ENCODE measurements at places on chromosomes 1 and 21.

GRCh38 chr1:7771823-7772299 is 765 bp downstream of the VAMP3 start:
- DNase-seq, result no peak

- no peak for DNase-seq
Observed at GRCh38 chr1:240254006-240254405, 162.3 kb downstream of the FMN2 start.

- DNase-seq, result no peak
Observed at GRCh38 chr21:19998453-19998852, 999.8 kb upstream of the NCAM2 start.

DNA sequence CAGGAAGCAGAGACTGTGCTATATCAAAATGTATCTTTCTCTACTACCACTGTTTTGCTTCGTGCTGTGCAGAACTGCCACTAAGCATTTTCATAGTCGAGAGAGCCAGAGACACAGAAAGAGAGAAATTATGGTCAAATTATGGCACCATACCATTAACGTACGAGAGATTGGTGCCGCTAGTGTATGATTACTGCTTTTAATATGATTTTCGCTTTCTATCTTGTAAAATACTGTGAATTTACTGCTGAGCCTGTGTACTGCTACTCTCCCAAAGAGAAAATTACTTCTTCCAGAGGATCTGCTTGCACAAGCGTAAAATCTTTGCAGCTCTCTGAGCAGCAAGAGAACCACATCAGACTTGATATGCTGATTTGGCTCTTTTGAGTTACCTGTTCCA is 71.1 kb upstream of the ZNF281 start:
- no peak for DNase-seq

- DNase-seq, result no peak
Observed at GRCh38 chr1:18651713-18652112, 21.1 kb downstream of the PAX7 start.

- no peak for DNase-seq
Observed at GRCh38 chr1:77413541-77414335, 131.9 kb downstream of the AK5 start.

DNA sequence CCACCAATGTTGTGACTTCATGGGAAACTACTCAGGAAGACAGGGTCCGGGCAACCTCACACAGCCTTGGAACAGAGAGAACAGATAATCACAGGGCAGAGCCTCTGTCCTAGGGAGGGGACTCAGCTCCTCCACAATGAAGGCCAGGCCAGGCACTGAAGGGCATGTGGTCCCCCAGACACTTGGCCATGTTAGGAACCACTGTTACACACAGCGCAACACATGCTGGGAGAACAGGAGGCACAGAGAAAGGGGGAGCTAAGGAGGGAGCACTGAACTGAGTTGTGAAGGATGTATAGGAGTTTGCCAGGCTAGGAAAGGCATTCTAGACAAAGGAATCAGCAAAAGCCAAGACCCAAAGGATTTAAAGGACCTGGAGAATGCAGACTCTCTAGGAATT is 127.6 kb downstream of the DMRTB1 start:
- DNase-seq, result no peak

DNA sequence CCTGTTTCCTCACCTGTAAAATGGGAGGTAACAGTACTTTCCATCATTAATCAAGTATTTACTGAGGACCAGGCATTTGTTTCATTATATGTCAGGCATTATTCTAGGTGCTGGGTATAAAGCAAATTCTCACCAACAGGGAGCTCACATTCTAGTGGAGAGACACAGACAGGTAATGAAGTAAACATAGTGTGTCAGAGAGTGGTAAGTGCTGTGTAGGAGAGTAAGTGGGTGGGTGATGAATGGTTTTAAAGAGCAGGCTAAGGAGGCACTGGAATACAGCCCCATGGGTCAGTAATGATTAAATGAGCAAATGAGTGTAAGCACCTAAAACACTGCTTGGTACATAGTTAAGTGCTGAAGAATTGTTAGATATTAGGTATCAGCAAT is 60.4 kb downstream of the DNTTIP2 start:
- no peak for DNase-seq

DNA sequence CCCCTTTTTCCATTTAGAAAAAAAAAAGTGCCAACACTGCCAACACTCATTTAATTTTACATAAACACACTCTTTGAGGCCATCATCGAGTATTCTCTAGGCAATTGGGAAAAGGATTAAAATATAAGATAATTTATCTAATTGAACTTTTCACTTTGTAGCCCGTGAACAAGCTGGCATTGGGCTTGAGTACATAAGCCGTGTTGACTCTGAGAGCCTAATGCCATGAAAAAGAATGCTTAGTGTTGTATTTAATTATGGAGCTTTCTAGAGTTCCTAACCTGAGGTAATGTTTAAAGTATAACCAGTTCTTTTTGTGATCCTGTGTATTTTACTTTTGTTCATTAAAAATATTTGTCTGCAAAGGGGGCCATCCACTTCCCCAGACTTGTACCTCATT is 193.8 kb downstream of the LYPLAL1 start:
- DNase-seq, result no peak

GRCh38 chr1:231091831-231092301 is 51.8 kb upstream of the FAM89A start:
- DNase-seq, result peak; percentile 55

DNA sequence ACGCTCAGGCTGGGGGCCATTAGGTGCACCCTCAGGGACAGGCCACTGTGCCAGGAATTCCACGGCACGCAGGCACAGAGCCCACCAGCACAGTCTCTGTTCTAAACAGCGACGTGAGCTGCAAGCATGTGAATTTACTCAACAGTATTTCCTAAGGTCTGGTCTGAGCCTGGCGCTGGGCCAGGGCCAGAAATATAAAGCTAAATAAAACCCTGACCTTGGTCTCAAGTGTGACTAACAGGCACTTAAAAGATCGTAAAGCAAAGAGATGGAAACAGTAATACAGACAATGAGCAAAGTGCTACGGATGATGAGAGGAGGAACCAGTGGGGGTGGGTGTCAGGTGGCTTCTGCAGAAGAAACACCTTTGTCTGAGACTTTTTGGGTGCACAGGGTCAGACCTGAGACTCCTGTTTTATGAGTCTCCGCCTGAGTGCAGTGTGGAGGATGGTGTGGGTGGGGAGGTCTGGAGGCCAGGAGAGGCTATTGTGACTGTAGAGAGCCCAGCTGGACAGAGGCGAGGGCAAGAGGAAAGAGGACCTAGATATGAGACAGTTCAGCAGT is 53.4 kb upstream of the EDN2 start:
- DNase-seq, result no peak
